ENCODE measurements at places on chromosomes 3 and 15.

DNA sequence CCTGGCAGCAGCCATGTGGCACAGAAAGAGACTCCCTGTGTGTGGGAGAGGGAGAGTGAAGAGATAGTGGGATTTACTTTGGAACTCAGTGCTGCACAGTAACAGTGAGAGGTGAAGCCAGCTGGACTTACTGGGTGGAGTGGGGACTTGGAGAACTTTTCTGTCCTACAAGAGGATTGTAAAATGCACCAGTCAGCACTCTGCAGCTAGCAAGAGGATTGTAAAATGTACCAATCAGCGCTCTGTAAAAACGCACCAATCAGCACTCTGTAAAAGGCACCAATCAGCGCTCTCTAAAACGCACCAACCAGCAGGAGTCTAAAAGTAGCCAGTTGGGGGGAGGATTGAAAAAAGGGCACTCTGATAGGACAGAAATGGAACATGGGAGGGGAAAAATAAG, 688.8 kb upstream of the ALCAM start:
- no peak for DNase-seq

- DNase-seq = peak; percentile 87
Measured at GRCh38 chr15:90400759-90401314, 12.8 kb downstream of the IQGAP1 start.

GRCh38 chr3:105512061-105512460, 145.4 kb downstream of the ALCAM start:
- DNase-seq = no peak

DNA sequence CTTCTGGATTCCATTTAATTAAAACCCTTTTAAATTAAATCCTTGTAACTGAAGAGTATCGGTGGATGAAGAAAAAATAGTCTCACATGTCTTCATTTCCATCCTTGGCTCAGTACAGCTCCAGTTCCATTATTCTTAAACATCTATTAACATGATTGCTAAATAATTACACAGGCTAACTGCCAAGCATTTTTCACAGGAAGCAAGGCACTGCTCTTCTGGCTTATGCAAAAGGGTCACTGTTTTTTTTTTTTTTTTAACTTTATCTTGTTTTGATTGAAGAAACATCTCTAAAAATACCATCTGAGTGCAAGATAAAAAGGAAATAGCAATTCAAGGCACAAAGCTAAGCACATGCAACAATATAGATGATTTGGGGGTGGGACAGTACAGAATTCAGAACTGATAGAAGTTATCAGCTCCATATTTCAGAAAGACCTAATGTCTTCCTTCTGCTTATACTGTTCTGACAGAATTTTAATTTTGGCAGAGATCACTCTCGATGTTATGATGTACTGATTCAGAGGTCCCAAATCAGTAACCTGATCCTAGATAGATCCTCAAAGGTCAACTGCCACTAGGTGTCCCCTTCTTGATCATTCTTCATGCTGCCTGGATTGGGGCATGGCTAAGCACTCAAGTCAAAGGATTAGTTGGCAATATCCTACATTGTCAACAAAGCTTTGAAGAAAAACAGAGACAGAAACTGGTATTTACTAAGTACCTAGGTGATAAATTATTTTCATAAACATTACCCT, 57.8 kb upstream of the ACTC1 start:
- DNase-seq = no peak

DNA sequence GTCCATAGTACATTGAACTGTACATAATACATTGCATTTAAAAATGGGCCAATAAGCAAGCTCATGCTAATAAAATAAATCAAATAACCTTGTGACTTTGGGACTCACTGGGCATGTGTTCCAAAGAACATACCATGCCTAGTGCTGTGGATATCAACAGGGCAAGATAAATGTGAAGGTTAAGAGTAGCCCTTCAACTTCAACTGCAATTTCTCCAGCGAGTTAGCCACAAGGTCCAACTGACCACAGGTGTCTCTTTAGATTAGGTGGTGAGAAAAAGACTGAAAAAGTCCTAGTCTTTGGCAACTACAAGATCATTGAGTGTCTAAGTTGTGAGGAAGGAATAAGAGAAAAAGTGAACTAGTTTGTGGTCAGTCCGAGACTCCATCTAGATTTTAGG, 78.3 kb upstream of the ATP11B start:
- no peak for DNase-seq

DNA sequence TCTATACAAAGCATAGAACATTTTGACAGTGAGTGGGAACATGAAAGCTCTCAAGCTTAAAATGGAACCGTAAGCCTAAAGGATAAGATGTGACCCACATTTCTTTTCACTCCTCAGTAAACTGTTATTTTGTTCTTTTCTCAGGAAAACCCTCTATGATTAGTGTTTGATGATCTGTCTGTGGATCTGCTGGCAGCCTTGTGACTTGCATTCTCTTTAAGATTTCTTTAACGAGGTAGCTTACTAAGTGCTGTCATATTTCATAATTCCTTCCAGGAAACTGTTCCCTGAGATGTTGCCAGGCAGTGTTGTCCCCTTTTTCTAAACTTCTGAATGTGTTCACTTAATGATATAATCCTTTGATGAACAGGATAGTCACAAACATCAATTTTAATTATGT, 167.6 kb downstream of the PYDC2 start:
- DNase-seq = no peak

DNA sequence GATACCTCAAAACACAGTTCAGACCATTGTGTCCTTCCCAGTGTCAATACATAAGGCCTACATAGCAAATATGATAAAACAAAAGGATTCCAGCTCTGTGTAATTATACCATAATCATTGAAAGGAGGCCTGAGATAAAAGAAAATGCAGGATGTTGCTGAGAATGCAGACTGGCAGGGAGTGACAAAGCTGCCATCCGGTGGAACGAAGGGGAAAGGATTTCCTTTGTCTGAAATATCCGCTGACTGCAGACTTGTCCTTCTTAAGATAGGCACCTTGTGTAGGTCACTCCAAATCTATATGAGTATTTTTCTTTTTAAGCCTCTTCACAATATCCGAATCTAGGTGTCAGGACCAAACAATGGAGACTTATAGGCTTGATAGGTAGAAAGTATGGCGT, 108.0 kb downstream of the KCNH8 start:
- DNase-seq = no peak

GRCh38 chr15:45714590-45715488, 80.0 kb downstream of the SQOR start:
- peak; percentile 35 for DNase-seq

GRCh38 chr15:60353245-60353920, 44.4 kb downstream of the ANXA2 start:
- no peak for DNase-seq

- no peak for DNase-seq
Measured at GRCh38 chr3:61637088-61638051, 76.0 kb downstream of the PTPRG start.

- DNase-seq = no peak
Measured at GRCh38 chr15:80492874-80493273, 88.7 kb downstream of the ARNT2 start.

GRCh38 chr3:107450254-107450893, 72.4 kb upstream of the BBX start:
- no peak for DNase-seq

- DNase-seq = no peak
Measured at GRCh38 chr15:42084465-42085235, 9.7 kb downstream of the PLA2G4D start.

DNA sequence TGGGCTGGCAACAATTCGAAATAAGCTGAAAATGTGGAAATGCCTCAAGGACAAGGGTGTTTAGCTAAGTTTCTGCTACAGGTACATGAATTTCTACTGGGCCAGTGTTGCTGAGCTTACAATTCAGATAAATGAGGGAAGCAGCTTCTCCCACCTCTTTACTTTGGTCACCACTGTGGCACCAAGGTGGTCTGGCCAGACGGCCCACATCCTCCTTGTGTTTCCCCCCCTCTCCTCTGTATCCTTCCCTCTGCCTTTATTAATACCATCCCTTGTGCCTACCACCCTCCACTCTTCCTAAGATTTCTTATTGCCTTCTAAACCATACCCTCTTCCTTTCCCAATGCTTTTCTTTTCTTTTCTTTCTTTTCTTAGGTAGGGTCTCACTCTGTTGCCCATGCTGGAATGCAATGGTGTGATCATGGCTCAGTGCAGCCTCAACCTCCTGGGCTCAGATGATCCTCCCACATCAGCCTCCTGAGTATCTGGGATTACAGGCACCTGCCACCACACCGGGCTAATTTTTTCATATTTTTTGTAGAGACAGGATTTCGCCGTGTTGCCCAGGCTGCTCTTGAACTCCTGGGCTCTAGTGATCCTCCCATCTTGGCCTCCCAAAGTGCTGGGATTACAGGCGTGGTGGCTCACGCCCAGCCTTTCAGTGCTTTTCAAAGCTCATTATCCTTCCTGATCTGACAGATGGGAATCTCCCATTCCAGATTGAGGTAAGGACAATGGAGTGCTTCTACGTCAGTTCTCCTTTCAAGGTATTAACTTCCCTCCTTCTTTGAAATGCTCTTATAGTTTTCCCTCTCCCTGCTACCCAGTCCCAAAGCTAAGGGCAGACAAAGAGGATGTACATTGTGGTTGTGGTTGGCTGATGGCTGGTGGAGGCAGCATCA, 14.8 kb downstream of the ANXA2 start:
- DNase-seq = no peak

- DNase-seq = no peak
Measured at GRCh38 chr3:47803480-47804025, 615 bp downstream of the DHX30 start.

DNA sequence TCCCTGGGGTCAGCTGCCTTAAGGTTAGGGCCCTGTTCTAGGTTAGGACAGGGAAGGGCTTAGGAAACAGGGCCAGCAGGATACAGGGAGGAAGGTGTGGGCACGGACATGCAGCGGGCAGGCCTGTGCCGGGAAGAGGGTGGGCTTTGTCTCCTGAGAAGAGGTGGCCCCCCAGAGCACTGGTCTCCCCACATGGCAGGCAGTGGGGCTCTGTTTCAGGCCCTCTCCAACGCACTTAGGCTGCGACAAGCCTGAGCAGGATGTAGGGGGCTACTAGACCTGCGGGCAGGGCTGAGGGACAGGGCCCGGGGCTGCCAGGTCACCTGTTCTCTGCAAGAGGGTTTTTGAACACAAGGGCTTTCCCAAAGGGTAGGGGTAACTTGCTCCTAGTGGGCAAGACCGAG, 33.5 kb downstream of the KLF13 start:
- DNase-seq = no peak

- no peak for DNase-seq
Measured at GRCh38 chr3:36095238-36095637, 285.1 kb upstream of the STAC start.

GRCh38 chr3:141336672-141337522, 31.4 kb upstream of the ZBTB38 start:
- no peak for DNase-seq

- DNase-seq = no peak
Measured at GRCh38 chr15:92925454-92925853, 25.3 kb downstream of the CHD2 start.

DNA sequence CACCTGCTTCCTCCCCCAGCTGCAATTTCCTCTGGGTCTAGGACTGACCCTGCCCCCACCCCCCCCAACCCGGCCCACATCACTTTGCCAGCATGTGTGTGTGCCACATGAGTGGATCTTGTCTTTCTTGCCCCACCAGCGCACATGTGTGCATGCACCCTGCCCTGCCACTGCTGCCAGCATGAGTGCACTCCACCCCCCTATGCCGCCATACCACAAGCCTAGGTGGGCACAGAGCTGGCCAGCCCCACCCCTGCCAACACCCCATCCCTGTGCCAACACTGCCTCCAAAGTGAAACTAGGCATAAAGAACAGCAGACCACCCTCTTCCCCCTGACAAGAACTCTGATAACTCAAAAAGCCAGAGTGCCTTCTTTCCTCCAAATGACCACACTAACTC, 296.3 kb upstream of the SGO1 start:
- no peak for DNase-seq

DNA sequence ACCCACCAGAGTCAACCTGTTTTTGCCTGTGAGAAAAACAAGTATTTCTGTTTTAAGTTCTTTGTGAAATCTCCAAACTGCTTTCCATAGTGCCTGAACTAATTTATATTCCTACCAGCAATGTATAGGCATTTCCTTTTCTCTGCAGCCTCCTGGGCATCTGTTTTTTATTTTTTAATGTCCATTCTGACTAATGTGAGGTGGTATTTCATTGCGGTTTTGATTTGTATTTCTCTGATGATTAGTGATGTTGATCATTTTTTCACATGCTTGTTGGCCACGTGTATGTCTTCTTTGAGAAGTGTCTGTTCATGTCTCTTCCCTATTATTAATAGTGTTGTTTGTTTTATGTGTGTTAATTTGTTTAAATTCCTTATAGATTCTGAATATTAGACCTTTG, 820.5 kb downstream of the MCTP2 start:
- DNase-seq = peak; percentile 17

DNA sequence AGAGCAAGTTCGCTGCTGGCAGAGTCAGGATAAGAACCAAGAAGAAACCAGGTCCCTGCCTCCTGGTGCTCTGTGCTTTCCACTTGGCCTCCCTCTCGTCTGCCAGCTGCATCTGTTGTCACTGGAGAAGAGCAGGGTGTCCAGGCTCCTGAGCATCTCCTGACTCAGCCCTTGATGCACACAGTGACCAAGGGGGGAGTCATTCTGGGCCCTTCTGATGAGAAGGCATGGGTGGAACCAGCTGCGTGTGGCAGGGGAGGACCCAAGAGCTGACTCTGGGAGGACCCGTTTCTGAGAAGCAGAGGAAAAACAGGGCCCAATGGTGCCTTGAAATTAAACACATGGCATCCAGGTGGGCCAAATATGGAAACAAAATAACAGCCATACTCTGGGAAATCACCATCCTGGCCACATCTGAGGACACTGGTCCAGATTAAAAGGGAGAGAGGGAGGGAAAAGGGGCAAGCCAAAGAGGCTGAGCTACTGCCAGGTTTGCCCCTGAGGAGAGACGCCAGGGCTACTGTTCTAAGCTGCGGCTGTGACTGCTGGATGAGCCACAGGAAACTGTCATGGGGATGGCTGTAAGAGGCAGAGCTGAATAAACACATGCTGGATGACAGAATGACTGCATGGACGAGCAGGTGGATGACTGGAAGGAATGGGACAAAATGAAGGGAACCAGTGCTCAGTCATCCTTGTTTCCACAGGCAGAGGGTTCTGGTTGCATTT, 58.1 kb upstream of the CA12 start:
- DNase-seq = no peak

DNA sequence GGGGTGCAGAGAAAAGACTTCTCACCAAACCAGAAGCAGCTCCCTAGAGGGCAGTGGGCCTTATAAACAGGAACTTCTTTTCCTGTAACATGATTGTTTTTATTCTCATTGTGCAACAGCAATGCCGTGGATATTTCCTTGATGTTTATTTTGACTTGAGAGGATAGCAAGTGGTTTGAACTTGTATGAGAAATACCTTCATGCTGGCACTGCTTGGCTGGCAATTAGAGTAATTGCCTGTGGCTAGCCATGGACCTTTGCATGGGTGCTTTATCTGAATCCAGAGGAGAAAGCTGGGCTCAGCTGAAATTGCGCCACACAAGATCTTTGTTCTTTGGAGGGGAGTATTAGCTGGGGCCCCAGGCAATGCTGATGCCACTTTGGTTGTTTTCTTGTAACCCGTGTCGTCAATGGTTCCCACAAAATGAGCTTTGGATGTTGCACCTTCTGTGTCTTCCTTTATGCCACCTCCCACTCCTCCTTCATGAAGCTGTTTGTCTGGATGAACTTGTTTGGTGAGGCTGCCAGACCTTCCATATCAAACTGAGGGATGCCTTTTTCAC, 37.9 kb downstream of the CMTM8 start:
- DNase-seq = no peak

- DNase-seq = no peak
Measured at GRCh38 chr3:60226912-60227311, 1024.3 kb downstream of the FHIT start.
